ENCODE measurements at places on chromosomes 2 and 18. TPM values are rescaled to one million over a fixed set of nuclear protein-coding genes. Genes with fewer than 3 reads are reported as not detected.

DNA sequence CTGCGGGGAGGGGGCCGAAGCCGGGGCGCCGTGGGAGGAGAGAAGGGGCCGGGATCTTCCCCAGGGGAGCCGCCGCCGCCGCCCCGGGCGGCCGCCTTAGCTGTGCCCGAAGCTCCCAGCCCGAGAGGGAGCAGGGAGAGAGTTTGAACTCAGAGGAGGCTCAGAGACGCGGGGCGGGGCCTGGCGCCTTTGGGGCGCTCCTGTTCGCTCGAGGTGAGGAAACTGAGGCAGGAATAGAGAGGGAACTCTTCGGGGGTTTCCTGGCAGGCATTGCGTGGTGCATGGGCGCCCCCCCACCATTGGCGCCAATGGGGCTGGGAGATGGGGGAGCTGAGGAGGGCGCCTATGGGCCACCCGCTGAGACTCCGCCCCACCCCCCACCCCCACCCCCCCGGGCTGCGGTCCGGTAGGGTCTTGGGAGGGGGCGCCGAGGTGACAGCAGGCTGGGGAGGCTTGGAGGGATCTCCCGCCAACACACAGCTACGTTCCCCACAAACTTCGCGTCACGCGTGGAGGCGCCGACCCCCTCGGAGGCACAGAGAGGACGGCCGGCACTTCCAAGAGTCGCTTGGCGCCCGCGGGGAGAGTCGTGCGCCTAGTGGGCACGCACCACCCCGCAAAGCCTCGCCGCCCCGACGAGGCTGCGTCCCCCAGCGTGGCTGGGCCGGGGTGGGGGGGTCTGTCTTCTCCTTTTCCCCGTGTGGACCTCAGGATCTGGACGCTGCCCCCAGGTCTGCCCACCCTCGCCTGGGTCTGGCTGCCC lies 680 bp downstream of the CTDSP1 start:
- no peak for DNase-seq

DNA sequence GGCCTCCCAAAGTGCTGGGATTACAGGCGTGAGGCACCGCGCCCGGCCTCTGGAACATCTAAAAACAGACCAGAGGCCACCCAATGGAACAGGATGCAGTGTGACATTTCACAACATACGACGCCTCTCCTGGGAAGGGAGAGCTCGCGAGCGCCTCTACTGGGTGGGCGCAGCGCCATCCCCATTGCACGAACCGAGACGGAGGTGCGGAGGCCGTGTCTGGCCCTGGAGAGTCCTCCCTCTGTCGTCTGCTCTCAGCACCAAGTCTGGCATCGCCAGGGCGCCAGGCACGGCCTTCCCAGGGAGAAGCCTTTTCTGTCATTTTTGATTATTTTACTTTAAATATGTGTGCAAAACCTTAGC lies 9.4 kb upstream of the GBX2 start:
- peak; percentile 33 for DNase-seq

DNA sequence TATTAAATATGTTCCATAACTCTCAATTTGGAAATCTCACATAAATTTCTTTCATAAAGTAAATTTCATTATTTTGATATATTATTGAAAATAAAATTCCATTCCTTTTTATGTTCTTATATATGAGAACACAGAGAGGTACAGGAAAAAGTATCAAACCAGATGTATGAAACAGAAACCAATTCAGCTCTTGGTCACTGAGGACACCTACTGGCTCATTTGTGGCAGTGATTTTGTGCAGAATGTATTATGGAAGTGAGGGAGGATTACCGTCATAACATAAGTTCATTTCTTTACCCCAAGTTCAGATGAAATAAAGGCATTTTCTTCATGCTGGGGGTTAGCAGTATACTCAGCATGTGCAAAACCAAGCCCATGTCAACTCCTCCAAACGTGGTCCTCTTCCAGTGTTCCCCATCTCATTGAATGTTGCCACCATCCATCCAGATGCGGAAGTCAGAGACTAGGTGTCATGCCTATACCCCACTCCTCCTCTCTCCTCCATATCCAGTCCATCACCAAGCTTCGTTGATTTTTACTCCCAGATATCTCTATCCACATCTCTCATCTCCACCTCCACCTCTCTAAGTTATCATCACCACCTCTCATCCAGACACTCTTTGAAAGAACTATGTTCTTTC lies 41.7 kb upstream of the MALL start:
- no peak for DNase-seq

- no peak for DNase-seq
Observed at GRCh38 chr2:35082072-35082471, 1273.5 kb upstream of the CRIM1 start.

GRCh38 chr2:105215586-105216192 lies 25.9 kb upstream of the GPR45 start:
- DNase-seq: no peak

DNA sequence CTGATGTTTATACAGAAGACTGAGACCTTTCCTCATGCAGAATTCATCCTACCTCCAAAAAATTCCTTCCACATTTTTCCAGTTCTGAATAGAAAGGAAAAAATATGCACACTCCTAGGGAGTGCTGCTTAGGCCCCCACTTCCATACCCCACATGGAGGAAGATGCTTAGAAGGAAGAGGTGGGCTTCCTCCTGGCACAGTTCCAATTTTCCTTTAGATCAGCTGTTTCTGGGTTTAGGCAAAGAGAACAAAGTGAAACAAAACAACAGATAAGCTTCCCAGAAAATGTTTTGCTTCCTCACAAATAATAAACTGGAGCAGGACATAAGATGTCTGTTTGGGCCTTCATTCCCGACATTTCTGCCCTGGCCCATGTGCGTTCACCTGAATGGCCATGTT lies 172.6 kb downstream of the PRPF40A start:
- DNase-seq: no peak

DNA sequence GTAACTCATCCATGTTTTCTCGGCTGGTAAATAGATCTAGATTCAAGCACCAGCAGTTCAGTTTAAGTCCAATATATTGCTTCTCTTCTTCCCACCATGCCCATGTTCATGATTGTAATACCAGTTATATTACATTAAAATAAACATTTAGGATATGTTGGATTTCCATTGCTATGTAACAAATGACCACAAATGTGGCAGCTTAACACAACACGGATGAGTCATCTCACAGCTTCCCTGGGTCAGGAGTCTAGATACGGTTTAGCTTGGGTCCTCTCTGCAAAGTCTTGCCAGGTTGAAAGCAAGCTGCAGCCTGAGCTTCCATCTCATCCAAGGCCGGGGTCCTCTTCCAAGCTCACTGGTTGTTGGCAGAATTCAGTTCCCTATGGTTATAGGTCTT lies 39.4 kb upstream of the SMAD2 start:
- no peak for DNase-seq

OLA1 gene
- total RNA-seq: 38.8 TPM

FAM110C gene
- 0.19 TPM for total RNA-seq

GRCh38 chr2:60980071-60980815 lies 37.3 kb upstream of the PEX13 start:
- DNase-seq: no peak
